ENCODE measurements at places on chromosomes 7 and 10.

DNA sequence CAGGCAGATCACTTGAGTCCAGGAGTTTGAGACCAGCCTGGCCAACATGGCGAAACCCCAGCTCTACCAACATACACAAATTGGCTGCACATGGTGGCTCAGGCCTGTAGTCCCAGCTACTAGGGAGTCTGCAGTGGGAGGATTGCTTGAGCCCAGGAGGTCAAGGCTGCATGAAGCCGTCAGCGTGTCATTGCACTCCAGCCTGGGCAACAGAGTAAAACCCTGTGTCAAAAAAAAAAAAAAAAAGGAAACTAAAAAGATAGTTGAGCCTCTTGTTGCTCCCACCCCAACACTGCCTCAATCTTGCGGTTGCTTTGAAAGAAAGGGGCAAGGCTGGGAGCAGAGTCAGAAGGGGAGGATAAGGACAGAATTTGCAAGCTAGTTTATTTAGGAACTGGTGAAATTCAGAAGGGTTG, 69.9 kb downstream of the SYPL1 start:
- no peak for DNase-seq

DNA sequence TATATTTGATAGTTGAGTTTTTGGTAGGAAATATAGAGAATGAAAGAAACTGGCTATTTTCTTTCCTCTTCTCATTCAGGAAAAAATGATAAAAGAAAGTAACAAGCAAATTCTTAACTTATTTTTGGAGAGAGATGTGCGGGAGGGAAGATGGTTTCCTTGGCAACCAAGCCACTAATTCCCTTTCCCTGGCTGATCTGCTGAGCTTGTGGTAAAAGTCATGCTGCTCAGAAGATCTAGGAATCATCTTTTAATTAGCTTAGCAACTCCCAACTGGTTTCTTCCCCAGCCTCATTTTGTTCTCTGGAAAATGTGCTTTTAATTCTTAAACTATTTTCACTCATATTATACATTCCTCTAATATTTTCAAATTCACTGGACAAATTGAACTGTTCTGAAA, 11.8 kb downstream of the UROS start:
- no peak for DNase-seq

DNA sequence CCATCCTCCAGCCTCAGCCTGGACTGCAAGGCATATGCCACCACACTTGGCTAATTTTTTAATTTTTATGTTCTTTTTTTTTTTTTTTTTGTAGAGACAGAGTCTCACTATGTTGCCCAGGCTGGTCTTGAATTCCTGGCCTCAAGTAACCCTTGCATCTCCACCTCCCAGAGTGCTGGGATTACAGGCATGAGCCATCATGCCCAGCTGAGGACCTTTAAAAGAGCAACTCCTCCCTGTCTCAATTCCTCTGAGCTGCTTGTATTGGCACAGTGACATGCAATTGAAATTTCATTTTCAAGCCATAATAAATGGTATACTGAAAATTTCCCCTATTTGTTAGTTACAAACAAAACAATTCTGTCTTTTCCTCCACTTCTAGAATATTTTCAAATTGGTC, 19.5 kb downstream of the DNAJB9 start:
- no peak for DNase-seq

DNA sequence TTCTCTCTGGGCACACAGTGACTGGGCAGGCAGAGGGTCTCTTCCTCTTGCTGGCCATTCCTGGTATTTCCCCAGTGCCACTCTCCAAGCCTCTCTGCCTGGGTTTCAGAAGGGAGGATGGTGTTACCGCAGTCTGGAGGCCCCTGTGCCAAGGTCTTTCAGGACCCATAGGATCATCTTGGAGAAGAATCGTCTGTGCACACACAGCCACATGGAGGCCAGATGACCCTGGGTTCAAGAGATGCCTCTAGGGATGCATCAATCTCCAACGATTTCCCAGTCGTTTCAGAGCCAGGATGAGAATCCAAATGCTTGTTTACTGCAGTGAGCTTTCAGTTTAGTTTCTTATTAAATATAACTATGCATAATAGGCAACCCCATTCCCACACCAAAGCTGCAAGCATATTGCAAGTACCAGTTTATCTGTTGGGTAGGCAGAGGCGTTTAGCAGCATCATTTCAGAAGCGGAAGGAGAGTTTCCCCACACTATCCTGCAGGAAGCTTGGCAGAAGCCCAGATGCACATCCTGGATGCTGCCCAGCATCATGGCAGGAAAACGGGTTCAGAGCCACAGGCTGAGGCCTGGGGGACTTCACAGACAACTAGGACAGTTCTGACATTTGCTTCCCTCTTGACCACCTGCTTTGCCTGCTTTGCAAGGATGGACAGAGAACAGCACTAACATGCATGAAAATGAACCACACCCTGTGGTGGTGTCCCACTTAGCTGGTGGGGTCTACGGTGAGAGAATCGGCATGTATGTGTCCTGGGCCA, 134.7 kb upstream of the FAM20C start:
- no peak for DNase-seq

GRCh38 chr7:130732980-130733930, 752 bp downstream of the KLF14 start:
- DNase-seq, result peak; percentile 24

GRCh38 chr10:120823266-120823665, 27.9 kb upstream of the WDR11 start:
- DNase-seq, result no peak

- no peak for DNase-seq
These were observed 72.1 kb upstream of the LYZL2 start for GRCh38 chr10:30701451-30702173.

DNA sequence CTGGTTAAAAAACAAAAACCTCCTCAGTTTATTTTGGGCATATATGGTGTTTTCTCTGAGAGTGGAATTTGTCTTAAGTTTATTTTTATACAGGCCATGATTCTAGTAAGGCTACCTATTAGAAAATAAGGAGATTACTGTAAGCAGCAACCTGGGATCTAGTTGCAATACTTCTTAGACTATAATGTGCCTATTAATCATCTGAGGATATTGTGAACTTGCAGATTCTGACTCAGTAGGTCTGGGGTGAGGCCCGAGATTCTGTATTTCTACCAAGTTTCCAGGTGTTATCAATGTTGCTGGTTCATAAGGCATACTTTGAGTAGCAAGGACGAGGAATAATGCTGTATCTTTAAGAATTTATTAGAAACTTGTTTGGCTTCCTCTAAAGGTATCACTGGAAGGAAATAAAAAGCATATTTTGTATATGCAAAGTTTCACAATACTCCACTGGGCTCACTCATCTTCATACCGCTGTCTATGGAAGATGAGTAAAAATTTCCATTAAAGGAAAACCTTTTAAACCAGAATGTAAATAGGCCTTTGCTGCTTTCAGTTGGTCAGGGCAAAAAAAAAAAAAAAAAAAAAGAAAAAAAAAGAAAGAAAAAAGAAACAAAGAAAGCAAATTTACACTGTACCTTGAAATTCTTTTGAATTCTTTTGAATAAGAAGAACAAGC, 105.8 kb downstream of the BMPER start:
- no peak for DNase-seq

- DNase-seq, result no peak
These were observed 34.1 kb upstream of the PITRM1 start for GRCh38 chr10:3206511-3207157.

- DNase-seq, result no peak
These were observed 143.5 kb upstream of the ASAH2 start for GRCh38 chr10:50394832-50395231.

DNA sequence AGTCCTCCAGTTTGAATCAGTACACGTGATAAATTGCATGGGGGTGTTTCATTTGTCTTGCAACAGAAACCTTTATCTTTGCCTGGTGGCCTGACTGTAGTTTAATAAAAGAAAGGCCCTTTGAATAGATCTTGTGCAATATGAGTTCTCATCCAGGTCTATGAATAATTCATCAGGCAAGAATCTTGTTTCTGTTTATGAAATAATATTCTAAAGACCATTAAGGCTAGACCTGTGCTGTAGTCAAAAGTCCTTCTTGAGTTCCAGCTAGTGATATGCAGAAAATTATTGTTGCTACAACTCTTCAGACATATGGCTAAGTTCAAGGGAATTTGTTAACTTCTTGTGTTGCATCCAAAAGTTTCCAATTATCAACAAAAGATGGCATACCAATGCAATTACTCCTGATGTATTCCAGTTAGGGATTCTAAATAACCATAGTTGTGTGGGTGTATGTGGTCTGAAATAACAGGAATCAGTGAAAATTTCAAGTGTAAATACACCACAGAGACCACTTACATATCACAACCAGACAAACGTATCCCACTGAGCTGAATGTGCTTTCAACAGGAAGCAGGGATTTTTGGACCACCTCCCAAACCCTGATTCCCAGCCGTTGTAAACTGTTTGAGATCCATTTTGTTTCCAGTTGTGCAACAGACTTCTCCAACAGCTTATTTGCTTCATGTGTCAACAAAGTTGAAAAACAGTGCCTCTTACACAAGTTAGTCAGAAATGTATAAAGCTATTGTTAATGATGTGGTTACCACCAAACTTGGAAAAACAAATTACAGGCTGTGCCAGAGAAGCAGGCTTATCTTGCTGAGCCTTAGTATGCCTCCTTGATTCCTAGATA, 54.7 kb upstream of the BICC1 start:
- DNase-seq, result peak; percentile 97

GRCh38 chr7:150938566-150938965, 39.6 kb downstream of the KCNH2 start:
- DNase-seq, result no peak

- no peak for DNase-seq
These were observed 70.2 kb downstream of the CAV1 start for GRCh38 chr7:116595063-116595462.

GRCh38 chr7:110017405-110017804, 1073.5 kb upstream of the LRRN3 start:
- no peak for DNase-seq

DNA sequence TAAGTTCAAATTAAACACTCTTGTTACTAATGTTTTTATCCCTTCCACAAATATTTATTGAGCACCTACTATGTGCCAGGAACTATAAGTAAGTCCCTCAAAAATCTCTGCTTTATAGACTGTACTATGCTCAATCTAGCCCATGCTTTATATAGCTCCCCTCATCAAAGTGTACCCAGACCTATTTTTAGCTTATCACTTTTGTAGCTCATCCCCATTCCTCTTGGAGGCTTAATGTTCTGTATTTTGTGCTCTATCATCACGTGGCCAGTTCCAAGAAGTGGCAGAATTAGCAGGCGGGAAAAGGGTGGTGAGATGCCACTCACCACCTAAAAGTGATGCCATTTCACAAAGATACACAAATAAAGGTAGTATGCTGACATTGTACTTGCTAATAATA, 138.1 kb upstream of the BET1 start:
- no peak for DNase-seq

DNA sequence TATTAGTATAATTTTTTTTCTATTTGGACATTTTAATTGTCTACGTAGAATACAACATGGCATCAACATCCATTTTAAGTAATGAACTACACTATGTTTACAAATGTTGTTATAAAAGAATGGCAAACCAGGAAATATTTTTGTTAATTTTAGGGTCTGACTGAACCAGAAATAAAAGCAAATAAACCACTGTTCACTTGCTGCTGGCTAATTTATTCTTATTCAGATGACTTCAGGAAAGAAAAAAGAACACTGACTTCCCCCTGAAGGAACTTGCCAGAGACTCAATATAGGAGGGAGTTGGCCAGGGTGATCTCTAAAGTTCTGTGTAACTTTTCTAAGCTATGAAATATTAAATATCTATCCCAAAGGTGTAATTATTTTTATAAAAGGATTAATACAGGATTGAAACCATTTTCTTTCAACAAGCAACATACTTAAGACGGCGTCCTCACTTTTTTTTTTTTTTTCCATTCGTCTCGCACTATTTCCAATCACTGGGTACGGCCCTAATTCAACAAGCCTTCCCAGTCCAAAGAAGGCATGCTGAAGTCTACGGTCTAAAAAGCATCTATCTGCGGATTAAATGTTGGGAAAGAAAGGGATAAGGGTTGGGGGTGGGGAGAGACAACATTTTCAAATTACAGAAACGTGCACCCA, 1.2 kb downstream of the USP6NL start:
- DNase-seq, result peak; percentile 56

DNA sequence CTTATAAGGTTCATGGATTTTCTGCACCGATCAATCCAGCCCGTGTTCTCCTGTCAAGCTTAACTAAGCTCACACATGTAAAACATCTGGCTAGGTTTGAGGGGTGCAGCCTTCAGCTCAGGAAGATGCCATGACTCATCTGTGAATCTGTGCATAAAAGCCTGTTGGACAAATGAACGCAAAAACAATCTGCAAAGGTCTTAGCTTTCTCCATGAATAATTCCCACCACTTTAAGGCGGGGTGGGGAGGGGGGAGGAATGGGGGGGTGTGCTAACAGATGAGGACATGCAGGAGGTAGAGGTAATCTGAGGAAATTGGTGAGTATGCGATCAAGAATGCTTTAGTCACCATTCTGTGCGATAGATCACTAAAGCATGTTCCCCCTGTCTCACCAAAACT, 4.8 kb downstream of the DOCK4 start:
- no peak for DNase-seq

GRCh38 chr10:121540732-121541395, 57.4 kb downstream of the FGFR2 start:
- DNase-seq, result no peak

- no peak for DNase-seq
These were observed 93.6 kb downstream of the PRLHR start for GRCh38 chr10:118501637-118502440.

DNA sequence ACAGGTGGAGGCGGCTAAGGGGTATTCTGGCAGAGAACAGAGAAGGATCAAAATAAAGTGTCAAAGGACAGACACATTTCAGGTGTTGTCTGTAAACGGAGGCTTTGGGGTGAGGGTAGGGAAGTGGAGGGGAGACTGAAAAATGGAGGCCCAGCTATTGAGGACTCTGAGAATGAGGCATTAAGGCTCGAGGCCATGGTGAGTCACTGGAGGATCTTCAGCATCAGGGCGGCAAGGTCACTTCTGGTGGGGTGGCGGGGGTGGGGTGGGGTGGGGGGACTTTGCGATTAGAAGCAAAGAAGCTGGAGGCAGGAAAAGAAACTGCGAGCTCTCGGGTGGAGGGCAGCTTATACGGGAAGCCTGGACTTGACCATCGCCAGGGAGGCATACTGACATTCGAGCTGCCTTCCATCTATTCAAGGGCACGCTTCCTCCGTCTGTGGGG, 58.4 kb upstream of the PCGF5 start:
- DNase-seq, result no peak

GRCh38 chr7:84446991-84447480, 252.4 kb upstream of the SEMA3A start:
- no peak for DNase-seq

GRCh38 chr10:130461631-130462030, 325.4 kb downstream of the GLRX3 start:
- no peak for DNase-seq

- DNase-seq, result no peak
These were observed 306.9 kb downstream of the FGFR2 start for GRCh38 chr10:121291376-121291775.

DNA sequence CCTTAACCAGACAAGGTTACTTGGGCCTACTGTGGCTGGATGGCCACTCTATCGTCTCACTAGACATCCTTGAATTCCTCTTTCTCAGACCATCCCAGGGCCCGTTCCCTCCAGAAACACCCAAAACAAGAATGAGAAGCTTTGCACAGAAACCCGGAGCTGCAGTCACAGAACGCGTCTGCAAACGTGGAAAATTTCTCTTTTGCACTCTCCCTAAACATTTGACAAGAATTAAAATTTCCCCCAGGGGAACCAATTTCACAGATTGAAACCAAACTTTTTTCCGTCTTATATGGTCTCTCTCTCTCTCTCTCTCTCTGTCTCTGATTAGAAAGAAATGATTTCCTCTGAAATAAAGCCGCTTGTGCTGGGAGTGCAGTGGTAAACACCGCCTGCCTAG, 120.7 kb downstream of the MKX start:
- no peak for DNase-seq
